IPS DF 6.9 (cell line): ENCODE measurements at places on chromosomes 3 and 15.

DNA sequence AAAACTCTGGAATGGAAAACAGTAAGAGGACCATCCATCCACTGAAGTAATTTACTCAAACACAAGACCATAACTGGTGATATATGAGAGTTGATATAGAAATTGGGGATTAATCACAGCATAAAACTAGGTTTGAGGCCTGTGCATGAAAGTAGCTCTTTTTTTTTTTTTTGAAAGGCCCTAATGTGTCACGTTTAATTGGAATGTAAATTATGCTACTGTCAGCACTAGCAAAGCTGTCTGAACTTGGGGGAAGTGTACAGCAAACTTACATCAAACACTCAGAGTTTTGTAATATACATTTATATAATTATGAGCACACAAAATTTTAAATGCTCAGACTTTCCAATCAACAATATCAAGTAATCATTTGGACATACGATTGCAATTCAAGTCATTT is 154.1 kb downstream of the GREM1 start:
- DNase-seq = no peak

DNA sequence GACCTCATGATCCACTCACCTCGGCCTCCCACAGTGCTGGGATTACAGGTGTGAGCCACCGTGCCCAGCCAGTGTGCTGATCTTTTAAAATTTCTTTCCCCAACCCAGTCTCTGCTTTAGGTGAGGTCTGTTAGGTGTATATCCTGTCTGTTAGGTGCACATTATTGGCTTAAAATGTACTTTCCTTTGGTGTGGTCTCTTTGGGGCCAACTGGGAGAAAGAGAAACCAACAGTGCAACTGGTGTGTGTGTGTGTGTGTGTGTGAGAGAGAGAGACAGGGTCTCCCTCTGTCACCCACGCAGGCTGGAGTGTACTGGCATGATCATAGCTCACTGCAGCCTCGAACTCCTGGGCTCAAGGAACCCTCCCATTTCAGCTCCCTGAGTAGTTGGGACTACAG is 50.3 kb upstream of the GNB5 start:
- no peak for DNase-seq

- DNase-seq = no peak
These were observed 290.0 kb downstream of the ADAMTSL3 start for GRCh38 chr15:83943849-83944404.

- DNase-seq = no peak
These were observed 70.0 kb downstream of the UBE3A start for GRCh38 chr15:25368850-25369249.

GRCh38 chr15:36571301-36571700 is 8.1 kb upstream of the CDIN1 start:
- no peak for DNase-seq

GRCh38 chr3:134650431-134651346 is at the start of gene KY:
Gene KY, minus strand, starts transcription at chr3:134651022. Its CDS starts 62 bp downstream, at chr3:134650960.
- DNase-seq = no peak

- no peak for DNase-seq
These were observed 153.2 kb downstream of the MEIS2 start for GRCh38 chr15:36947035-36947719.

DNA sequence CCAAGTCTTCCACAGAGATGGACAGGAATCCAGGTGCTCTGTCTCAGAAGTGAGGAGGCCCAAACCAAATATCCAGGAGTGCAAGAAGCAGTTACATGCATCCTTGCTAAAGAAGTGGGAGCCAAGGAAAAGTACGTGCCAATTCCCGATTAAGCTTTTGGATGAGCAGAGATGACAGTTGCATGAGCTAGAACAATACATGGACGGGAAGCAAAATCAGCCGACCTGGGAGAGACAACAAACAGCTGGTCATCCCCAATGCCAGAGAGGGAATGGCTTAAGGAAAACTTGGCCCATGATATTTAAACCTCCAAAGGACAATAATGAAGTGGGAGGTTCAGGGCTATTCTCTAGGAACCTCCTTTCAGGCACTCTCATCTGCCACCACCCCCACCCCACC is 86.0 kb upstream of the ABHD17C start:
- DNase-seq = no peak

- DNase-seq = no peak
These were observed 109.2 kb downstream of the EPHB1 start for GRCh38 chr3:134904241-134904771.

DNA sequence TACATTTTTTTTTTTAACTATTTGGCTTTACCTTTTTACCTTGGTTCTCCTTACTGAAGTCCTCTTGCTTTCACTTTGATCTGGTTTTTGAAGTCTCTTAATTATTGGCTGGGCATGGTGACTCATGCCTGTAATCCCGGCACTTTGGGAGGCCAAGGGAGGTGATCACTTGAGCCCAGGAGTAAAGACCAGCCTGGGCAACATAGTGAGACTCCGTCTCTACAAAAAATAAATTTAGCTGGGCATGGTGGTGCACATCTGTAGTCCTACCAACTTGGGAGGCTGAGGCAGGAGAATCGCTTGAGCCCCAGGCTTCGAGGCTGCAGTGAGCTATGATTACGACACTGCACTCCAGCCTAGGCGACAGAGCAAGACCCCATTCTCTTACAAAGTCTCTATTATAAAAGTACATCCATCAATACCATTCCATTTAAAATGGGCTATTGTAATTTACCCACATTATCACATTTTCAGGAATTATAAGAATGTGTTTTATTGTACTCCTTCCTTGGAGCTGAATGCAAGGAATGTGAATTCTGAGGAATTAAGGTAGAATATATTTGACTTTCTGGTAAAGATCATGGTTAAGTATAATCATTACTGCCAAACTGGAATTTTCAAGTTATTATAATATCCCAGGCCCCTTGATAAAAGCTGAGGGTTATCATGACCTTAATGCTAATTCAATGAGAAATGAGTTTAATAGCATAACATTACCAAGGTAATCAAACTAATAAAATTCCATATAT is 49.0 kb downstream of the MSL2 start:
- no peak for DNase-seq

DNA sequence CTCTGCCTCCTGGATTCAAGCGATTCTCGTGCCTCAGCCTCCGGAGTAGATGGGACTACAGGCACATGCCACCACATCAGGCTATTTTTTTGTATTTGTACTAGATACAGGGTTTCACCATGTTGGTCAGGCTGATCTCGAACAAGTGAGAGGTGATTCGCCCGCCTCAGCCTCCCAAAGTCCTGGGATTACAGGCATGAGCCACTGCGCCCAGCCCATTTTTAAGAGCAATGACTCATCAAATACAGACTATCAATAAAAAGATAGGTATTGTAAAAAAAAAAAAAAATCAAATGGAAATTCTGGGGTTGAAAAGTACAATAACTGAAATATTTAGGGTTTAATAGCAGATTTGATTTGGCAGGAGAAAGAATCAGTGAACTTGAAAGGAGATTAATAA is 129.0 kb downstream of the TJP1 start:
- DNase-seq = no peak

DNA sequence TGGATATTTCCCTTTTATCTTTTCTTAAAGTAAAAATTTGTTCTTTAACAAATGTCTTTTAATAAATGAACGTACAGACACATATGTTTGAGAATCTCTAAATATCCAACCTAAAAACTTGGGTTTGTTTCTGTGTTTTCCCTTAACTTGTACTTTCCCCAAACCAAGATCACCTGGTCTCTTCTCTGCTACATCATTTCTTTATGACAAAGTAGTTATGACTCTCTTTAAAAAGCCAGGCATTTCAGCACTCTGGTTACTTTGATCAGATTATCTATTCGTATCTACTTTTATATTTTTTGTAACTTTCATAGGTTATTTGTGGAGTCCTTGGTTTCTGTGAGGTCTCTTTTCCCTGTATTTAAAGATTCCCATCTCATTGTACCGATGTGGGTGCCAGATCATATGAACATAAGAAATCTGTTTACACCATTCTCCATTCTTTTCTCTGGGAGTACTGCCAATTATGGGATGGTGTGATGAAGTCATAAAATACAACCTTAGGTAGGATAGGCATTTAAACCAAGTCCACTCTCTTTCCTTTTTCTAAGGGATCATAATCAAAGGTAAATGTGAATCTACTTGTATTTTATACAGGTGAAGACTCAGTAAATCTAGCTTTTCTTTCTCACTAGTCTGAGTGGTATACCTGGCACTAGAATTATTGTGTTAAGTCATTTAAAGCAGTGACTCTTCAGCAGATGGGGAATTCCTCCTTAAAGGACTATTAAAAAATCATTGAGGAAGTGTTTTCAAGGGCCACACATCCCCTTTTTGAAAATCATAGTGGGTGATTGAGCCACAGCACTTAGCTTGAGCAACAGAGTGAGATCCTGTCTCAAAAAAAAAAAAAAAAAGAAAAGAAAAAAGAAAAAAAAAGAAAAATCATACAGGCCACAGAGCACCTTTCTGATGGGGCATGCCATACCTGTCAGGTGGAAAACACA is 12.4 kb upstream of the NFKBIZ start:
- no peak for DNase-seq

- no peak for DNase-seq
These were observed 18.2 kb downstream of the ABTB1 start for GRCh38 chr3:127690823-127691452.

- DNase-seq = no peak
These were observed 279.5 kb upstream of the NECTIN3 start for GRCh38 chr3:110791995-110792686.
